ENCODE measurements at places on chromosomes 4 and X.

DNA sequence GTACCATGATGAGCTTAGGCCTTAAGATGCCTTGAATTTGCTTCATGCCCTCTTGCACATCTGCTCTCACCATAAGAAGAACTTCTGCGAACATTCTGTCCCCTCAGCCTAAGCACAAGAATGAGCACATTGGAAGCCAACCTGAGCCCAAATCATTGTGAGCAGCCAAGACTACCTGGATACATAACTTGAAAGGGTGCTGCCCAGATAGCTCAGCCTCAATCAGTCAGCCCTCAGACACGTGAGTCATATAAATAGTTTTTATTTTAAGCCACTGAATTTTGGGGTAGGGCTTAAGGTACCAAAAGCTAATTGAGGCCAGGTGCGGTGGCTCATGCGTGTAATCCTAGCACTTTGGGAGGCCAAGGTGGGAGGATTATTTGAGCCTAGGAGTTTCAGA, 27.5 kb upstream of the BBS12 start:
- peaks cover 8% of the 10 kb centered on the region for H3K27me3 ChIP-seq
- no peak overlapping the region for H3K4me3 ChIP-seq
- H3K36me3 ChIP-seq = no peaks in the 10 kb centered on the region
- H3K27ac ChIP-seq = no peak overlapping the region
- no peaks in the 10 kb centered on the region for H3K4me1 ChIP-seq

DNA sequence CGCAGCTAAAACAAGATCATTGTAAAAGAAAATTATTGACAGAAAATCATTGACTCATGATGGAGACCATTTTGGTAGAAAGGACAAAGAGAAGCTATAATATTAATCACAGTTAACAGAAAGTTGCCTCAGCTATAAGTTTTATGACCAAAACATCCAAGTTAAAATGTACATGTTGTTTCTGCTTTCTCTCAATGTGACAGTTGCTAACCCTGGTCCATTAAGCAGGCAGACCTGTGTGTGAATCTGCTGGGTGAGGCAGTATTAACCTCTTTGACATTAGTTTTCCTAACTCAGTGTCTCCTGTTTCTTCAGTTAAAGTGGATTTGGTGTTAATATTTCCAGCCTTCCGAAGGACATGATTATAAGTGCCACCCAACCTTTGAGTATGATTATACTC, 94.8 kb upstream of the DCLK2 start:
- no peaks in the 10 kb centered on the region for H3K4me1 ChIP-seq
- H3K27ac ChIP-seq = no peak overlapping the region
- H3K4me3 ChIP-seq = no peak overlapping the region
- DNase-seq = no peak
- peaks cover 2% of the 10 kb centered on the region for H3K27me3 ChIP-seq

- peaks cover 6% of the 10 kb centered on the region for H3K27me3 ChIP-seq
- no peak for DNase-seq
- peaks cover 67% of the 10 kb centered on the region for H3K4me1 ChIP-seq
- H3K36me3 ChIP-seq = peaks cover 16% of the 10 kb centered on the region
- peak overlapping the region; percentile 70 for H3K27ac ChIP-seq
- H3K4me3 ChIP-seq = peak overlapping the region; percentile 69
Observed at GRCh38 chr4:83234902-83235644, 49.5 kb downstream of the COQ2 start.

GRCh38 chrX:19953145-19953544, 37.7 kb downstream of the BCLAF3 start:
- no peak overlapping the region for H3K27ac ChIP-seq
- DNase-seq = no peak
- H3K36me3 ChIP-seq = peaks cover 4% of the 10 kb centered on the region

DNA sequence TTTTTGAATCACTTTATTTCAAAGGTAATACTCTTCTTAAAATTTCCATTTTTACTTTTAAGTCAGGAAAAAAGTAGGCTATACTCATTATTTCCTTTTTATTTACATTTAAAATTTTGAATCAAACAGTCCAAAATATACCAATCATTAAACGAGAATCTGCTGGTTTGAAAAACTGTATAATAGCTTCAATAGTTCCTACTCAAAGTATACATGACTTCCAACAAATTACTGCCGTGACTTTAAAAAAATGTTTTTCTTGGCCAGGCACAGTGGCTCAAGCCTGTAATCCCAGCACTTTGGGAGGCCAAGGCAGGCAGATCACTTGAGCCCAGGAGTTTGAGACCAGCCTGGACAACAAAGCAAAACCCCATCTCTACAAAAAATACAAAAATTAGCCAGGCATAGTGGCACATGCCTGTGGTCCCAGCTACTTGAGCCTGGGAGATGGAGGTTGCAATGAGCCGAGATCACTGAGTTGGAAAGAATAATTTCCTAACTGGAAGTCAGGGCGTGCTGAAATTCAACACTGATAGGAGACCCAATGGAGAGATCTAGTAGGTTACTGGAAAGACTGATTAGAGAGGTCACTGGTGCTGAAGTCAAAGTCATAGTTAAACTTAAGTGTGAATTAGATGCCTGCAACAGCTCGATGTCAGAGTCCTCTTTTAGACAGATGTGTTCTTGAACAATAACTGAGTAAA, 9.0 kb downstream of the KLHL8 start:
- H3K4me3 ChIP-seq = no peak overlapping the region
- no peak for DNase-seq
- peaks cover 2% of the 10 kb centered on the region for H3K27me3 ChIP-seq
- H3K27ac ChIP-seq = no peak overlapping the region
- H3K4me1 ChIP-seq = peaks cover 19% of the 10 kb centered on the region

DNA sequence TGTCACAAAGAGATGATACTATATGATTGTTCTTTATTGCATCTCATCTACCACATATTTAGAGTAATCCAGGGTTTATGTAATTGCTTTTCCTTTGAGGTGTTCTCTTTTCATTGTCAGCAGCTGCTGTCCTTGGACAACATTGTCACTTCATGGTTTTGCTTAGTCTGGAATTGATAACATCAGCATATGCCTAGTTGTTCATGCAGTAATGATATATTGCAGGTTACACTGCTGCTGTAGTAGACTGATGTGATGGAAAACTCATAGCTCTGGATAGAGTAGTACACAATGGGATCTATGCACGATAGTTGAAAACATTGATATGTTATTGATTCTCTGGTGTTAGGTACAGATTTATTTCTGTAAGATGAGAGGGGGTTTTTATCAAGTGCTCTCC, 13.7 kb downstream of the NEIL3 start:
- peaks cover 2% of the 10 kb centered on the region for H3K27me3 ChIP-seq
- no peak for DNase-seq
- no peak overlapping the region for H3K4me3 ChIP-seq
- peaks cover 6% of the 10 kb centered on the region for H3K4me1 ChIP-seq
- H3K36me3 ChIP-seq = no peaks in the 10 kb centered on the region

DNA sequence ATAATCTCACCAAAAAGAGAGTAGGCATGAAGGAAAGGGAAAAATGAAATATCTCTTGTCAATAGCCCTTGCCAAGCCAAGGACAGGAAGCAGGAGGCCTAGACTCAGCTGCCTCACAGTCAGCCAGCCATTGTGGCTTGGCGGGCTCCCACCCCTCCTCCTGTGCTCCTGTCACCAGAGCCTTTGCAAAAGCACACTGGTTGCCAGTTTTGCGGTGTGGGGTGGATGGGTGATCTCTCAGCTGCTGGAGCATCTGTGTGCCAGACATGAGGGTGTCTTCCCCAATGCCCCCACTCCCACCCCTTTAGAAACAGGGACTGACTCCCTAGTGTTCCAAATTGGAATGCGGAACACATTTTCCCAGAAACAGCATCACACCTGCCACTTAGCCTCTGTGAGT, 26.1 kb downstream of the ARHGEF6 start:
- peaks cover 22% of the 10 kb centered on the region for H3K4me1 ChIP-seq
- H3K4me3 ChIP-seq = no peak overlapping the region
- peaks cover 3% of the 10 kb centered on the region for H3K27me3 ChIP-seq
- H3K36me3 ChIP-seq = no peaks in the 10 kb centered on the region
- H3K27ac ChIP-seq = no peak overlapping the region
- peak; percentile 36 for DNase-seq

- no peaks in the 10 kb centered on the region for H3K36me3 ChIP-seq
- peaks cover 7% of the 10 kb centered on the region for H3K27me3 ChIP-seq
- H3K4me1 ChIP-seq = peaks cover 22% of the 10 kb centered on the region
- H3K4me3 ChIP-seq = peak overlapping the region; percentile 61
- no peak for DNase-seq
- no peak overlapping the region for H3K27ac ChIP-seq
Observed at GRCh38 chrX:40146262-40147125, 48.7 kb upstream of the BCOR start.

- no peak overlapping the region for H3K27ac ChIP-seq
- H3K4me3 ChIP-seq = no peak overlapping the region
- no peaks in the 10 kb centered on the region for H3K36me3 ChIP-seq
- peaks cover 26% of the 10 kb centered on the region for H3K4me1 ChIP-seq
- no peaks in the 10 kb centered on the region for H3K27me3 ChIP-seq
Observed at GRCh38 chr4:2624782-2625530, 88.5 kb downstream of the FAM193A start.

- H3K4me3 ChIP-seq = no peak overlapping the region
- no peak for DNase-seq
- H3K27me3 ChIP-seq = peaks cover 2% of the 10 kb centered on the region
Observed at GRCh38 chr4:65311120-65311519, 359.2 kb downstream of the EPHA5 start.

GRCh38 chr4:77418333-77418732, 187.3 kb upstream of the CXCL13 start:
- no peaks in the 10 kb centered on the region for H3K27me3 ChIP-seq
- DNase-seq = no peak
- no peaks in the 10 kb centered on the region for H3K4me1 ChIP-seq
- no peaks in the 10 kb centered on the region for H3K36me3 ChIP-seq
- no peak overlapping the region for H3K27ac ChIP-seq

DNA sequence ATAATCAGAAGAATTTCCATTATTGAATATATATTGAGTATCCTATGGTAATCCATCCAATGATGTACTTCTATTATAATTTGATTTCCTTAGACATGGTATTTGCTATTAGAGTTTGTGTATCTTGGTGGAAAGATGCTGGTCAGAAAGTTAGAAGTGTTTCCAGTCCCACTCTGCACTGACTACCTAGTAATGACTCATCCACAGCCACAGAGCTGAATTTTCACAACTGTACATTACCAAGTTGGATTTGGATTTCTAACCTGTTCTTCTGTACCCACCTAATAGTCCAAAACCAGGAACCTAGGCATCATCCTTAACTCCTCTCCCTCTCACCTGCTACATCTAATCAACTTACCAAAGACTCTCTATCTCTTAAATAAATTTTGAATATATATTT, 145.4 kb downstream of the REELD1 start:
- H3K36me3 ChIP-seq = peaks cover 7% of the 10 kb centered on the region
- H3K4me1 ChIP-seq = peaks cover 4% of the 10 kb centered on the region
- no peaks in the 10 kb centered on the region for H3K27me3 ChIP-seq
- no peak overlapping the region for H3K27ac ChIP-seq
- DNase-seq = no peak

DNA sequence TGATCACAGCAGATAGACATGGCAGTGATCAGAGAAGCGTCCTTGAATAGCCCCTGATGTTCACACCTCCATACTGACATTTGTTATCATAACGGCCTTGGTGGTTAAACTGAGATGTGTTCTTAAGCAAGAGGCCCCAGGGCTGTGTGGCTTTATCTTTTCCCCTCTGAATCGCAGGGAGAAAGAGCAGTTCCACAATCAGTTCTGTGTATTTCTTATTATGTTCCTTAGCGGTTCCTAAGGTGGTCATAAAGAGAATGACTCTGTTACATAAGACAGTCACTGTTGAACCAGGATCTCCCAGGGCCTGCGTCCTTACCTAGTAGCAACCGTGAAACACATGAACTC, 52.8 kb upstream of the CBR4 start:
- no peak overlapping the region for H3K4me3 ChIP-seq
- peaks cover 8% of the 10 kb centered on the region for H3K4me1 ChIP-seq
- H3K27ac ChIP-seq = no peak overlapping the region
- no peaks in the 10 kb centered on the region for H3K27me3 ChIP-seq
- DNase-seq = no peak

- no peak overlapping the region for H3K27ac ChIP-seq
- no peak overlapping the region for H3K4me3 ChIP-seq
- peaks cover 4% of the 10 kb centered on the region for H3K27me3 ChIP-seq
- H3K36me3 ChIP-seq = no peaks in the 10 kb centered on the region
Observed at GRCh38 chr4:97910005-97910404, 233.3 kb downstream of the STPG2 start.

DNA sequence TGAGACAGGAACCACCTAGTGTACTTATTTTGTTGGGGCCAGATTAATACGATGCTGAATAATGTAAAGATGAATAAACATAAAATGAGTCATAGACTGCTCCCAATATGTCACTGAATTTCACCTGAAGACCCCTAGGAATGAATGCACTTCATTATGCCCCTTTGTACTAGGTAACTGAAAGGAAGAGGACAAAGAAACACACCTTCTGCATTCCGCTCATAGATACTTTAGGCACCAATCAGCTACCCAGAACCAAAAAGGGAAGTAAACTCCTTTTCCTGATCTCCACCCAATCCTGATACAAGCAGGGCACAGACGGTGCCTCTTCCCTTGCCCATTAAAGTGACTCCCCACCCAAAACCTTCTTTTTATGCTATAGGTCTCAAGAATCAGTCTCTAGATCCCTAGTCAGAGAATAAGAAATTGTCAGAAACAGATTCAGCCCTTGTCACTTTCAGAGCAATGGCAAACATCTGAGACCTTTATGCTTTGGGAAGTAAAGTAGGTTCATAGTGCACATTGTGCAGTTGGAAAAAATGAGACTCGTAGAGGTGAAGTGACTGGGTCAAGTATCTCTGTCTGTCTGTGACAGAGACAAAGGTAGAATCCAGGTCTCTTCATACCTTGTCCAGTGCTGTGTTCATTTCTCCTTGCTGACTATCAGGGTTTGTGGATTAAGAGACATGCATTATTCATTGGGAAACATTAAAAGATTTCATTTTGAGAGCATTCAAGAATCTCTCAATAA, 2.3 kb downstream of the GPR174 start:
- H3K27me3 ChIP-seq = peaks cover 3% of the 10 kb centered on the region
- H3K4me3 ChIP-seq = peak overlapping the region; percentile 84
- no peak for DNase-seq
- peak overlapping the region; percentile 92 for H3K27ac ChIP-seq

DNA sequence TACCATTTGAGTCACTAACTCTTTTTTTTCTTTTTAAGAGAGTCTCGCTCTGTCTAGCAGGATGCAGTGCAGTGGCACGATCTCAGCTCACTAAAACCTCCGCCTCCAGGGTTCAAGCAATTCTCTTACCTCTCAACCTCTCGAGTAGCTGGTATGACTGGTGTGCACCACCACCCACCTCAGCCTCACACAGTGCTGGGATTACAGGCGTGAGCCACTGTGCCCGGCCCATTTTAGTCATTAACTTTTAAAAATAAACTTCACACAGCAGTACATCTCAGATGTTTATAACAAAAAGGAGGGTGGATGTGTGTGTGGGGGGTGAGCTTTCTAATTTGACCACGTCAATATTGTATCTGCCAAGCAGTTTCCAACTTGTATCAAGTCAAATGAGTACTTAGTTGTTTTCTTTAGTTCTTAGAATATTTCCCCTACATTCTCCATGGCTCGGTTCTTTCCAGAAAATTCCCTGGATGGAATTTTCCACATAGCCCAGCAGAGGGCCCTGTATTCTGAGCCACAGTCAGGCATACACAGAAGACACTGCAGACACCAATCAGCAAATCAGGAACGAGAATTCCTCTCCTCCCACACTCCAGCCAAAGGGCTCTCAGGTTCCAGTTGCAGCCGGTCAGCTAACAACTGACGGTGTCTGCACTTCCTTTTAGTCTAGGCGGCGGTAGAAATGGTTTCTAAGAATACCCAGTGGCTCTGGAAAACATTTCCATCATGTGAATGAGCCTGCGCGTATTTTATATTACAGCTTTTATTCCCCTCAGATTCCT, 20.1 kb upstream of the ARAF start:
- H3K36me3 ChIP-seq = no peaks in the 10 kb centered on the region
- no peak for DNase-seq
- H3K4me3 ChIP-seq = no peak overlapping the region

- peaks cover 12% of the 10 kb centered on the region for H3K36me3 ChIP-seq
- H3K27ac ChIP-seq = no peak overlapping the region
- H3K4me3 ChIP-seq = no peak overlapping the region
- no peak for DNase-seq
Observed at GRCh38 chr4:13432453-13432852, 51.7 kb downstream of the RAB28 start.

Measured in immature natural killer cell (primary cell).